Prostate gland (tissue), 2 donors: ENCODE measurements at places on chromosomes 11 and 22.
A peak's percentile ranks its signal among the peaks of the same experiment; 100 is the strongest.

GRCh38 chr11:77375107-77375506, 73.6 kb upstream of the GDPD4 start:
- no peak for DNase-seq

GRCh38 chr22:37674951-37675929, at the start of gene LGALS1:
Gene LGALS1, plus strand, starts transcription at chr22:37675636. Its CDS starts 67 bp downstream, at chr22:37675703.
- DNase-seq: peak; percentile 91

DNA sequence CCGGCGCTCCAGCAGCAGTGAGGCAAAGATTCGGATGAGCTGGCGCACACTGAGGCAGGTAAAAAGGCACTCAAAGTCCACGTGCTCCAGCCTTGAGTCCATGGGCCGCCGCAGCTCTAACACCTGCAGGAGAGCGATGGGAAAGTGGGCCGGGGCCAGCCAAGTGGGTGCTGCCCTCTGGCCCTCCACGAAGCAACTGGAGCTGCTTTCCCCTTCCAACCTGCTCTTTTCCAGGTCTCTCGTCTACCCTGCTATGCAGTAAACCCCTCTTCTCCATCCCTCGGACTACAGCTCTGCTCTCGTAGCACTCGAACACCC, 20.0 kb downstream of the RPL27A start:
- DNase-seq: no peak

GRCh38 chr11:84514436-84514835, 1112.7 kb downstream of the DLG2 start:
- DNase-seq: no peak

DNA sequence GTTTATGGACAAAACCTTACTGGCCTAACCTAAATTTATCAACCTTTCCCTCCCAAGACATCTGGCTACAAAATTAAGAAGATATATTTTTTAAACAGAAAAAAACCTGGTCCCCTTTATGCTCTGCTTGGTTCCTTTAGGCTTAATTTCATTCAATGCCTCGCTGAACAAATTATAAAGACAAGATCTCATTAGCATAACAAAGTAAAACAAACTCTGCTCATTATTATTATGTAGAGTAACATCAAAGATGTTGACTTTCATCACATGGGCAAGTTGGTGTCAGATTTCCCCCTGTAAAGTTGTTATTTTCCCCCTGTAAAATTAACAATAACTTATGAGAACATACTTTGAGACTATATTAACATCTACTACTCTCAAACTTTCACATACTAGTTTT, 11.0 kb downstream of the RRAS2 start:
- no peak for DNase-seq

DNA sequence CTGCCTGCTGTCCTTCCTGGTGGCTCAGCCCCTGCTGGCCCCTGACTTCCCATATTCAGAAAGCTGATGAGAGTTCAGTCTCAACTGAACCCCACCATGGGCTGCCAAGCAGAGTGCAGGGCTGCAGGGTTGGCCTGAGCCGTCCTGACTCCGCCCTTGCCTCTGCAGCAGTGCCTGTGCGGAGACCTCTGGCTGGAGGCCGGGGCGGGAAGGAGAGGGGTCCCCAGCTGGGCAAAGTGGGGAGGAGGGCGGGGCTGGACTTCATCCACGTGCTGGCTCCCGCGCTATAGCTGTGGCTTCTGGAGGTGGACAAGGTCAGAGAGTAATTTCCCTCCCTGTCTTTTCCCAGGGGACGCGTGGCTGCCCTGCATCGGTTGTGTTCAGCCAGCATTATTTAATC, 13.6 kb downstream of the GLB1L3 start:
- DNase-seq: no peak

- DNase-seq: no peak
These were observed 15.3 kb upstream of the ACCSL start for GRCh38 chr11:44032299-44033085.

DNA sequence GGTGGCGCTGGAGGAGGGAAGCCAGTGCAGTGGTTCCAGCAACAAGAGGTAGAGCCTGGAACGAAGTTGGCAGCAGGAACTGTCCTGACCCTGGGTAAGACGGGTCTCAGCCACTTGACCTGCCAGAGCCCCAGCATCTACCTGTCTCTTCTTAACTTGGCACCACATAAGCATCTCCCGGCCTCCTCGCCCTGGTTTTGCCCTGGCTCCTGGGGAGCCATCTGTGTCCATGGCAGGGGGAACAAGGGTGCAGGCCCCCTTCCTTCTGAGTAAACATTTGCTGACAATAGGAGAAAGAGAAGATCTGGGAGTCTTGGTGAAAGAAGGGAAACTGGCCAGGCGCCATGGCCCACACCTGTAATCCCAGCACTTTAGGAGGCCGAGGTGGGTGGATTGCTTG, 12.8 kb downstream of the P2RY2 start:
- DNase-seq: no peak

DNA sequence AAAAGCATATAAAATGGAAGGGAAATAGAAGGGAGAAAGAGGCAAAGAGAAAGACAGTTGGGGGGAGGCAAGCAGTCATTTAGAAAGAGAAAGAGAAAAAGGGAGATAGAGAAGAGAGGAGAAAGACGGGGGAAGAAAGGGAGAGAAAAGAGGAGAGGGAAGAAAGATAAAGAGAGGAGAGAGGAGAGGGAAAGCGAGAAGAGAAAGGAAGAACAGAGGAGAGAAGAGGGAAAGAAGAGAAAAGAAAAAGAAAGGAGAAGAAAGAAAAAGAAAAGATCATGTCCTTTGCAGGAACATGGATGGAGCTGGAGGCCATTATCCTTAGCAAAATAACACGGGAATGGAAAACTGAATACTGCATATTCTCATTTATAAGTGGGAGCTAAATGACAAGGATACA, 247.7 kb downstream of the MIAT start:
- DNase-seq: no peak

DNA sequence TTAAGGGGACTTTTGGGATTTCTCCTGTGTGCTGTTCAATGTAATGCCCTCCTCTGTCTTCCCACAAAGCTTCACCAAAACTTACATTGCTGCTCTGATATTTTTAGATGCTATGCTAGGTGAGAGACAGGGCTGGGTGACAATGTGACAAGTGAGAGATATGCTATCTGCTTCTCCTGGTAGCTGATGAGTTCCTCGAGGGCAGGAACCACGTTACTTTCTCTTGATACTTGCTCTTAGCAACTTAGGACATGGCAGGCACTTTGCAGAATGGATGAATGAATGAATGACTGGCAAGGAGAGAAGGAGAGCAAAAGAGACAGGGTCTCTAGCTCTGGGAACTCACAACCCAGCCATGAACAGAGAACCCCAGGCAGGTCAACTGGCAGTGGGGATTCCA, 115.4 kb downstream of the C11orf58 start:
- DNase-seq: no peak
